Activated CD8-positive, alpha-beta memory T cell treated with anti-CD3 and anti-CD28 coated beads for 4 hours (primary cell): ENCODE measurements at places on chromosomes 13 and 19.

- no peak for DNase-seq
Observed at GRCh38 chr19:33684538-33685232, 62.9 kb downstream of the CHST8 start.

DNA sequence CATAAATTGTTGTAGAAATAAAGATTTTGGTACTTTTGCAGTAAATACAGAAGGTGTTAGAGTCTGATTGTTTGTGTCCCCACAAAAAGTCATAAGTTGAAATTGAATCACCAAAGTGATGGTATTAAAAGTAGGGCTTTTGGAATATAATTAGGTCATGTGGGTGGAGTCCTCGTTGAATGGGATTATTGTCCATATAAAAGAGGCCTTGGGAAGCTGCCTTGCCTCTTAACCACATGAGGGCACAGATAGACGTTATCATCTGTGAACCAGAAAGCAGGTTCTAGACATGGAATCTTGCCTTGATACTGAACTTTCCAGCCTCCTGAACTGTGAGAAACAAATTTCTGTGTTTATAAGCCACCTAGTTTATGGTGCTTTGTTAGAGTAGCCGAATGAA lies 186.8 kb downstream of the PRR20E start:
- no peak for DNase-seq

DNA sequence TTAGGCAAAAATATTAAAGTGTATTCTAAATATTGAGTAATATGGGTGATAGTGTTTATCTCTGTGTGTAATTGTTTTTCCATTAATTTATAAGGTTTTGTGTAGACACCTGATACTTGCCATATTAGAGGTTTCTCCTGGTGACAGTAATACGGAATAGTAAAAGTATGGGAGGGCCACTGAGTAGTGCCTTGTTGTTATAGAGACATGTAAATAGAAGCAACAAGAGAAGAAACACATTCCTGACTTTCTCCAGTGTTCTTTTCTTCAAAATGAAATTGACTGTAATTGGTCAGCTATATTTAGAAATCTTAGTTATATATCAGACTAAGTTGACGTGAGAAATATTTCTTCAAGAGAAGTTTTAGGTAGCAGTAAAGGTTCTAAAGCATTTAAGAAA lies 18.5 kb downstream of the RNASEH2B start:
- no peak for DNase-seq

GRCh38 chr13:101465877-101466276 lies 13.4 kb downstream of the ITGBL1 start:
- no peak for DNase-seq

GRCh38 chr13:98813993-98814392 lies 61.5 kb upstream of the SLC15A1 start:
- no peak for DNase-seq

- DNase-seq = no peak
Observed at GRCh38 chr19:54298357-54299125, 14.4 kb downstream of the LILRA5 start.

GRCh38 chr13:98328511-98328910 lies 151.4 kb upstream of the RNF113B start:
- DNase-seq = no peak

DNA sequence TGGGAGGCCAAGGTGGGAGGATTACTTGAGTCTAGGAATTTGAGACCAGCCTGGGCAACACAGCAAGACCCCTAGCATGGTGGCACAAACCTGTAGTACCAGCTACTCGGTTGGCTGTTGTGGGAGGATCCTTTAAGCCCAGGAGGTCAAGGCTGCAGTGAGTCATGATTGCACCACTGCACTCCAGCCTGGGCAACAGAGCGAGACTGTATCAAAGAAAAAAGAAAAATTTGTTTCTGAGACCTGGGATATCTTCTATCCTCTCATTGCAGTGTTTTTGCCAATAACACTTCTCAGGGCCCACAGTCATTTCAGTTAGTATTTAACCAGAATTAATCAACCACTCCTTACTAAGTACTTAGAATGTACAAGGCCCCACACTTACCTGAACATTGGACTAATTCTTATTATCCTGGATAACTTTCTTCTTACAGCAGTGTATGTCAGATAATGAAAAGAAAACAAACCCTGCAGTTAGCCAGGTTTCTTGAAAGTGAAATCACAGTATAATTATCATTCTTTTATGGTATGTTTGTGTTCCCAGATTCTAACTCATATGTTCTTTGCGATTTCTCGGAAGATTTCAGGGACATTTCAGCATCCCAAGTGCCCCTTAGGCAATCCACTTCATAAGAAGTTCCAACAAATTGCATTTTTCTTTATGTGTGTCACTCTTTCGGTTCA lies 75.6 kb upstream of the KLF5 start:
- DNase-seq = no peak

DNA sequence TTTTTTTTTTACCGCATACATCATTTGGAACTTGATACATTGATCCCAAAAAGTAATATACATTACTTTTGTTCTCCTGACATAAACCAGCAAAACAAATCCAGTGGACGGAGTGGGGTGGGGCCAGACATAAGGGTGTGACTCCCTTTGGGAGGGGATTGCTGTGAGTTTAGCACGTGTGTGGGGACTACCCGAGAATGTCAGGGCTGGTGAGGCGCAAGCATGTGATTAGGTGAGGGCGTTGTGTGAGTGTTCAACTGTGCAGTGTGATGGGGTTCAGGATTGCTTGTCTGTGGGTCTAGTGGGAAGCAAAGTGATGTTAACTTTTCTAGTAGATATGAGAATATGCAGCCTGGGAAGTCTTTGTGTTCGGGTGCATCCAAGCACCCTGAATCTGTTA lies 468.0 kb downstream of the TSHZ3 start:
- no peak for DNase-seq

DNA sequence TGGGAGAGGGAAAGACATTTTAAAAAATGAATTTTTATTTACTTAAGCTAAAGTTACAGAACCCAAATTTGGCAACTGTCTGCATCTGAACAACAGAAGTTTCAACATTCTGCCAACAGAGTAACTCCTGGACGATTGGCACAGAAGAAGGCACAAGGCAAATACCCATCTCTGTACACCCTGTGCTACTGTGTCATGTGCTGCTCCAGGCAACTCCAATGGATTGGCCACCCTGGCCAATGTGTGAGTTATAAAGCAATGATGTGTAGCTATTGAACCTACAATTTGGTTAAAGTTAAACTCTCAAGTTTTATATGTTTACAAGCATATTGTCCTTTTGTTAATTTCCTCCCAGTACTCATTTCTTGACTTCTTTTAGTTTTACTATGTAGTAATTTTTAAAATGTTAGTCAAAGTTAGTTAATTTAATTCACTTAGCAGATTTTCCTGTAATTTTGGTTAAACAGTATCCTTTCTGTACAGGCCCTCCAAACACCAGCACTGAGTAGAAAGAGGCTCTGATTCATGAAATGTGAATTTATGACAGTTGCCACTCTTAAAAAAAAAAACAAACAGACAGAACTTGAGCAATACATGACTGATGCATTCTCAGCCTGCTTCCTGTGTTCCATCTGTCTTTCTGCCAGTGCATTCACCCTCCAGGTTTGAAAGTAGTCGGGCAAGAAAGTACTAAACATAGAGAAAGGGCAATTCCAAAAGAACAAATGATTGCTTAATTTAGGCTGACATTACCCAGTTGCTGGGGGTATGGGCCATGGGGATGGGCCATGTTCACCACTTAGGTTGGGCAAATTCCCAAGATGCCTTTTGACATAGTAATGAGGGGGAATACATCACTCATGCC lies 5.9 kb downstream of the STARD13 start:
- no peak for DNase-seq

DNA sequence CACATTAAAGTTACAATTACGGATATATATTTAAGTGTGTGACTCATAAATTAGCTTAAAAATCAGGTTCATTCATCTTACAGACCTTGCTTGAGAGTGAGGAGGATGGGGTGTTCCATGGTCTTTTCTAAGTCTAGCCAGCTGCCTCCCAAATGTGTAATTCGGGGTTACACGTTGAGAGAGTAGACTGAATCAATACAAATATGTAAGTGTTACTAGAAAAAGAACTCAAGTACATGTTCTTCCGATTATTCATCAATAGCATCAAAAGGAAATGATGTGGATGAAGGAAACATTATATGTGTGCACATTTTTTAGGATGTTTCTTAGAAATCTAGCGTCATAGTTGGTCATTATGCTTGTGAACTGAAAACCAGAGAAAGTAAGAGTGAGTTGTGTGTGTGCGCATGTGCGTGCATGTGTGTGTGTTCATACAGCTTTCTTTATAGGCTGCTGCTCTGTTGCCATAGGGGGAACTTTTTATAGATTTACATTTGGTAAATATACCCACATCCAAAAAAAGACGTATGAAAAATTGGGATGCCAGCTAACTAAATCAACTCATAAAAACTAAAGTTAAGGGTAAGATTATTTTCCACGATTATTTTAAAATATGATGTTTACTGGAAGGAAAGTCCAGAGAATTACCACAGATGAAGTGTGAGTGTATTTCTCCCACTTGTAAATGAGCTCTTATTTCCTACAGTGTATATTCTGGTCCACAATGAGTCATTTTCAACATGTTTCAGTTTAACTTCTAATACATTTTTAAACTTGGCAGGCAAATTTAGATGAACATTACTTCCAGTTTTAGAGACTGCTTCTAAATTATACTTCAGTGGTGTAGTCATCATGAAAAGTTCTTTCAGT lies 82.4 kb downstream of the PIBF1 start:
- no peak for DNase-seq

- DNase-seq = no peak
Observed at GRCh38 chr13:46679369-46680120, 117.4 kb downstream of the ESD start.

- DNase-seq = no peak
Observed at GRCh38 chr19:4256563-4256962, 9.7 kb downstream of the YJU2 start.

- DNase-seq = no peak
Observed at GRCh38 chr13:99527301-99527700, 26.0 kb downstream of the TM9SF2 start.

DNA sequence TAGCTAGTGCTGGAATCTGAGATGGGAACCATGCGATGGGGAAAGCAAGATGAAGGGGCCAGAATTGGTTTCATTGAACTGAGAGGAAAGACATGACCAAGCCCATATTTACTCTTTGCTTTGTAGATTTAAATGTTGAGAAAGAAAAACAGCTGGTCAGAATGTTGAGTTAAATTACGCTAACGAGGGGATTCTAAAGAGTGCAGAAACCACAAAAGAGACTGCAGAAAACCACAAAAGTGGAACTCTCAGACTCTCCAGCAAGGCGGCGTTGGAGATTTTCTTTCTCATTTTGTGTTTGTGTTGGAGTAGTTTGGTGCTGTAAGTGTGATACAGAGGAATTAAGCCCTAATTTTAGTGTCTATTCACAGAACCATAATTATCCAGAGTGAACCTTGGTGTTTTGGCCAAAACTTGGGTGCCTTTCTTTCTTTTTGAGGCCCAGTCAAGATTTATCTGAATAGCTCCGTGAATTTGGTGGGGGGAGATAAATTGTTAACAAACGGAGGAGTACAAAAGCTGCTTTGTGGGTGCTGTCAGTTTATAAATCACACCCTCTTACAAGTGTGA lies 26.3 kb downstream of the SAE1 start:
- no peak for DNase-seq

- DNase-seq = no peak
Observed at GRCh38 chr13:50156140-50156539, 140.9 kb downstream of the KCNRG start.

DNA sequence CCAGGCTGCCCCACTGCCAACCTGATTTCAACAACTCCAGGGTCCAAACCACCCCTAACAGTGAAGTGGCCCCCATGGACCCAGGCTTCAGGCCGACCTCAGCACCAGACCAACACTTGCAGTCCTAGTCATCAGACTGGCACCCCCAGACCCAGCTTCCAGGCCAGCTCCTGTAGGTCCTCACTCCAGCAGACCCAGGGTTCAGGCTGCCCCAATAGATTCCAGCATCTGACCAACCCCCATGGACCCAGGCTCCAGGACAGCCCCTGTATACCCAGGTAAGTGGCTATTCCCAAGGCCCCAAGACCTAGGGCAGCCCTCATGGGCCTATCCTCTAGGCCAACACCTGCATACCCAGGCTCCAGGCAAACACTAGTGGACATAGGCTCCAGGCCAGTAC lies 193.8 kb upstream of the OBI1 start:
- no peak for DNase-seq

DNA sequence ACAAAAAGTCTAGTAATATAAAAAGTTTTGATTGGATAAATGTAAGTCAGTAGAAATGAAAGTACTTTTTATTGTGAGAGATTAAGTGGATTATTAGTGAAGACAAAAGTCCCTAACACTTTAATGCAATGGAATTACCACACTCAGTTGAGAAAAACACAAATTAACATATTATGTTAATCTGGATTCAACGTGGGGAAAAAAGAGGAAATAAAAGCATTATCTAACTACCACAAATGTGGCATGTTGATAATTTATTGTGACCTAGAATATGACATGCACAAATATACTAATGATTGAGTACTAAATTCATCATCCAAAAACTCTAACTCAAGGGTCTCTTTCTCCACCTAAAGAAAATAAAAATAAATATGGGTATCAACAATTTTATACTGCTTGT lies 41.5 kb downstream of the FOXO1 start:
- DNase-seq = no peak

GRCh38 chr13:59721926-59722910 lies 441.5 kb downstream of the DIAPH3 start:
- DNase-seq = no peak

DNA sequence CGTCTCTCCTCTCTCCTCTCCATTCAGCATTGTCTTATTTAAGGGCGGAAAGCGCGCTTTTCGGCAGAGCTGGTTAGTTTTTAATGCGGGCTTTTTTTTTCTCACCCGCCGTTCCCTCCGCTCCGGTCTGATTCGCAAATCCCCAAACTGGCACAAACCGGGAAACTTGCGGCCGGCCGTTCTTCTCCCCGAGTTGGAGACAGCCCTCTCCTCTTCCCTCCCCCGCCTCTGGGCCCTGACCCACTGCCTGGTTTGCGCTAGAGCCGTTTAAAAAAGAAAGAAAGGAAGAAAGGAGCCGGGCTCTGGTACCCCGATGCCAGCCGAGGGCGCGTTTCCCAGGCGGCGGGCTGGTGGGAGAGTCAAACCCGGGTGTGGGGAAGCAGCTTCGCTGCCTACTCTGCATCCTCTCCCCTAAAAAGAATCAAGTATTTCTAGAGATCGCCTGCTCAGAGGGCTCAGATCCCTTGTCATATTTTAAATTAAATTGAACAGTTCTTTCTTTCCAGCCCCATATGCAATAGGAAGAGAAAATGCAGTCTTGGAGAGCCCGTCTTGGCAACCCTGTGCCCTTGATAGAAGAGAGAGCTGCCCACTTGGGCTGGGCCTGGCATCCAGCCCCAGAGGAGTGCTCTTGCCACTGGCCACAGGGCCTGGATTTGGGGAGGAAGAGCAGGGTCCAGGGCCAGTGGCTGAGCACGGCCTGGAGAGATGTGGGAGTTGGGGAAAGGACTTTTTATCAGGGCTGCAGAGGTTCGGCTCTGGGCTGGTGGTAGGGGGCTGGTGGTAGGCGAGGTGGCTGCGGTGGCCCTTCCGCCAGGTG lies 19.0 kb downstream of the NFIX start:
- no peak for DNase-seq

GRCh38 chr19:30806311-30806710 lies 434.1 kb downstream of the ZNF536 start:
- no peak for DNase-seq

GRCh38 chr13:44394658-44395057 lies 21.0 kb downstream of the SERP2 start:
- DNase-seq = no peak
